ENCODE measurements at places on chromosomes 16 and 17.
A peak's percentile ranks its signal among the peaks of the same experiment; 100 is the strongest.

DNA sequence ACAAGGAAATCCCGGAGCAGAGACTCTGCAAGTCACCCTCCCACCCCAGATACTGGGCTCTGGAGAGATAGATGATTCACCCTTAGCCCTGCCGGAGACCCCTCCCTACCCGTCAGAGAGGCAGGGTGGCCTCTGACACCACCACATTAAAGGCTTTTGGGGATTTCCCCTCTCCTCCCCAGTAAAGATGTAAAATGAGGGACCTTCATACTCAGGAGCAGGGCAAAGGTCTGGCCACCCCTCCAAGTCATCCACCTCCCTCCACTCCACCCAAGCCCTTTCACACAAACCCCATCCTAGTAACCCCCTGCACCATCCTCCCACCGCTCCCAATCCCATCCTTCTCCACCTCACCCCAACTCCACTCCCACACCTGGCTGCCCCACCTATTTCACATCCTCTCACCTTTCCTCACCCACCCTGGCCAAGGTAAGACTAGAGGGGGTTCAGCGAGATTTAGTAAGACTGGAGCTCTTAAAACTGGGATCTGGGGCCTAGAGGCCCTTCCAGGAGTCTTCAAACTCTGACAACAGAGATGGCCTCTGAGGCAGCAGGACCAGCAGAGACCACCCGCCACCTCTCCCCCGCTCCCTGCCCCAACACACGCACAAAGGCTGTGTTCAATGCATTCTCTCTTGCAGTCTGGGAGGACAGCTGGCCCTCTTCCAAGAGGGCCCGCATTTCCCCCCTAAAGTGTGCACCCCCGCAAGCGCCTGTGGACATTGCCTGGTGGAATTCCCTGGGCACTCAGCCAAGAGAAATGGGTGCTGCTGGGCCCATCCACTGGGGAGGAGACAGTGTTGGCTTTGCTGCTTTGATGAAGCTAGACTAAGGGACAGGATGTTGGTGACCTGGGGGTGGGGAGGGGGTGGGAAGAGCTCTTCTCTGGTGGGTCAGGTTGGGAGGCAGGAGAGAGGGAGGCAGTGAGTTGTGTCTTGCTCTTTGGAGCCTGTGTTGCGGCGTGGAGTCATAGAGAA lies 1.1 kb downstream of the ABAT start:
- DNase-seq: no peak

DNA sequence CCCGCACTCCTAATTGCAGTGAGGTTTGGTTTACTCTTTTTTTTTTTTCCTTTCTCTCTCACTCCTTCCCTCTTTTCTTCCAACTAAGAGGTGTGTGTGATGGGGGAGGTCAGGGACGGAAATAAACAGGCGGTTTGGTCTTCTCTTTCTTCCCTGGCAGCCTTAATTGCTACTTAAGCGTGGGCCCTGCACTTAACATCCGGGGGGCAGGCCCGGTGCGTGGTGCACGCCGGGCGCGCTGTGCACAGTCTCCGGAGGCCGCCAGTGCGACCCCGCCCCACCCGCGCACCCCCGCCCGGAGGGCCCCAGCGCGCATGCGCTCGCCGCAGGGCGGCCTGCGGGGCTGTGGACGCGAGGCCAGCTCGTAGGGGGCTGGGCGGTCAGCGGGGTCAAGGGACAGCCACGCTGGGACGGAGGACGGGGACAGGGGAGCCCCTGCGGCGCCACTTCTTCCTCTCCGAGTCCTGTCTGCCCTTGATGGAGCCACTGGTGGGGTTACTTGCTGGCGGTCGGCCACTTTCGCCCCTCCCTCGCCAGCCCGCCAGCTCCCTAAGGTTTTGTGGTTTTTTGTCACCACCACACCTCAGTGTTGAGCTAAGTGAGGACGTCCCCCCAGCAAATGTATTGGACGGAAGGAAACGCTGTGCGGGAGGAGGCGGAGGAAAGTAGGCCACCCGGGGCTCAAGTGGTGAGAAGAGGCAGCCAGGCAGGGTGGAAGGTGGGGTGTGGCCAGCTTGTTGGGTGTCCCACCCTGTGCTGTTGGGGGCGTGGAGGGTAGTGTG lies 120.9 kb downstream of the MRM1 start:
- peak; percentile 28 for DNase-seq

DNA sequence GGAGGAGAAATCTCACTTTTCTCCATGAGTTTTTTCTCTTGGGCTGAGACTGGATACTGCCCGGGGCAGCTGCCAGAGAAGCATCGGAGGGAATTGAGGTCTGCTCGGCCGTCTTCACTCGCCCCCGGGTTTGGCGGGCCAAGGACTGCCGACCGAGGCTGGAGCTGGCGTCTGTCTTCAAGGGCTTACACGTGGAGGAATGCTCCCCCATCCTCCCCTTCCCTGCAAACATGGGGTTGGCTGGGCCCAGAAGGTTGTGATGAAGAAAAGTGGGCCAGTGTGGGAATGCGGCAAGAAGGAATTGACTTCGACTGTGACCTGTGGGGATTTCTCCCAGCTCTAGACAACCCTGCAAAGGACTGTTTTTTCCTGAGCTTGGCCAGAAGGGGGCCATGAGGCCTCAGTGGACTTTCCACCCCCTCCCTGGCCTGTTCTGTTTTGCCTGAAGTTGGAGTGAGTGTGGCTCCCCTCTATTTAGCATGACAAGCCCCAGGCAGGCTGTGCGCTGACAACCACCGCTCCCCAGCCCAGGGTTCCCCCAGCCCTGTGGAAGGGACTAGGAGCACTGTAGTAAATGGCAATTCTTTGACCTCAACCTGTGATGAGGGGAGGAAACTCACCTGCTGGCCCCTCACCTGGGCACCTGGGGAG lies 19.1 kb downstream of the NGFR start:
- no peak for DNase-seq

DNA sequence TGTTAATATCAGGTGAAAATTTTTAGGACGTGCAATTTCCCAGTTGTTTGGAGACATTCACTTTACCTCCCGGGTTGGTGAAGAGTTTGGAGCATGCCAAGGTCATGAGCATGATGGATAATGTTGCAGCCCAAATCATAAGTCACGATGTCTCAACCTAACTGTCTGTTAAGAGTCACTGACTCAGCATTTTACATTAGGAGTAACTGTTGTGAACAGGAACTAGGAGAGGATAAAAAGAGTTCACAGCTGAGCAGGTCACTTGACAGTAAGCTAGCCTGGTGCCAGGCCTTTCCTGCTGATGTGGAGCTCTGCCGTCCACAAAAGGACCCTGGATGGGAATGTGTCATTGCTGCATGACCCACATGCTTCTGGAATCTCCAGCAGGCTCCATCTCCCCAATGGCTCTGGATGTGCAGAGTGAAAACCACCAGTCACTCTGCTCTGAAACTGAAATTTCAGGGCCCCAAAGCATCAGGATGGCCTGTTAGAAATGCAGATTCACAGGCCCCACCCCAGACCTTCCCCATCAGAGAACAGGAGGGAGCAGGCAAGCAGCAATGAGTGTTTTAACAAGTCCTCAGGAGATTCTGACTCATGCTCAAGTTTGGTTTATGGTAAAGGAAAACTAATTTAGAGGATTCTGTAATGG lies 371.6 kb upstream of the MAF start:
- DNase-seq: no peak

GRCh38 chr17:28763137-28763799 lies 19.5 kb downstream of the TRAF4 start:
- DNase-seq: no peak

GRCh38 chr16:67278773-67279295 lies 498 bp upstream of the PLEKHG4 start:
- DNase-seq: no peak

- no peak for DNase-seq
These were observed 9.8 kb downstream of the SLC16A3 start for GRCh38 chr17:82238472-82239201.

GRCh38 chr17:12085076-12085949 lies 64.6 kb downstream of the MAP2K4 start:
- DNase-seq: no peak

DNA sequence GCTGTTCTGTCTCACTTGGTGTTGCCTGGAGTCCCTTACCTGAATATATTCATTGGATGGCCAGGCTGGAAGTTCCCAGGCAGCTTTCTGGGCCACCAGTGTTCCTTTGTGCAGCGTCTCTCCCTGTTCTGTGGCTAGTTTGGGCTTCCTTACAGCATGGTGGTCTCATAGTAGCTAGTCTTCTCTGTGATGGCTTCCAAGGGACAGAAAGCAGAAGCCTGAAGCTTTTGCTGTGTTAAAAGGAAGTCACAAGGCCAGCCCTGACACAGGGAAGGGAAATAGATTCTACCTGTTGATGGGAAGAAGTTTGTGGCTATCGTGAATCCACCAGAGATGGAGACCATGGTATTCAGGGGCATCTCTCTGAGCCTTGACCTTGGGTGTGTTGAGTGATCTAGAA lies 34.6 kb downstream of the PLCG2 start:
- DNase-seq: no peak

- no peak for DNase-seq
These were observed 28.4 kb upstream of the LONP2 start for GRCh38 chr16:48215738-48216137.

- DNase-seq: no peak
These were observed 15.8 kb downstream of the CACNG5 start for GRCh38 chr17:66850692-66851091.

Data from midbrain (tissue), 1 donor.